Fibroblast of mammary gland (primary cell): ENCODE measurements at places on chromosomes 7 and 10.

GRCh38 chr10:125021686-125022344 is 79.9 kb downstream of the ZRANB1 start:
- no peak for DNase-seq

- peak; percentile 67 for DNase-seq
These were observed 97.1 kb downstream of the CREB5 start for GRCh38 chr7:28509251-28510025.

DNA sequence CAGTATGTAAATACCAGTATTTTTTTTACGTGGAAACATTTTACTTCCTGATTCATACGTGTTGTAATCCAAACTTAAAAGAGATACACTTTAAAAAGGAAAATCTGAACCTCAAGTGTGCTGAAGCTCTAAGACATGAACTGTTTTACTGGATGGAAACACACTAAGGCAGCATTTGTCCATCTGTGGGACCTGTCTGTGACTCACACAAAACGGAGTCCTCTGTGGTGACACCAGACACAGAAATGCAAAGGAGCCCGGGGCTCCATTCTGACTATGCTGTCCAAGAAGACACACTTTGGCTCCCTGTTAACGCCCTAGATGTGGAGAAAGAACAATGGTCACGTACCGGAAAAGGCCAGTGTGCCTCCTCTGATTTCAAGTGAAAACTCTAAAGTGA is 23.9 kb downstream of the RNF133 start:
- DNase-seq, result peak; percentile 39

DNA sequence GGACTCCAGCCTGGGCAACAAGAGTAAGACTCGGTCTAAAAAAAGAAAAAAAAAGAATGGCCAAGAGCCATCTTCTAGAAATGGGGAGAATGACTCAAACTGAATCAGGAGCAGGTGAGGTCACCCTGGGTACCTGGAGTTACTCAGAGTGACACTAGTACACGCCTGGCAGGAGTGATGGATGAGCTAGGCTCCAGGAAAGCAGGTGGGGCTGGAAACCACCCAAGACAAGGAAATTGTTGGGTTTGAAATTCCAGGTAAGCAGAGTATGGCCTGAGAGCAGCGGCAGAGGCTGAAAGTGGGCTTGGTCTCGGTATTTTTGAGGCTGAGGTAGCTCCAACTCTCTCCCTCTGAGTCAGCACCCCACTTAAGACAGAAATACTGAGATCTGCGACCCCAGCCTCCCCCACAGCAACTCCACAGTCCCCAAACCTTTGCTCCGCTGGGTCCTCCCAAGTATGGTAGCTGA is 18.5 kb downstream of the DDIT4 start:
- DNase-seq, result peak; percentile 64

GRCh38 chr10:21534604-21535493 is 817 bp downstream of the MLLT10 start:
- peak; percentile 52 for DNase-seq

GRCh38 chr10:127485153-127485857 is 63.8 kb upstream of the NPS start:
- peak; percentile 51 for DNase-seq

GRCh38 chr10:32104181-32104580 is 48.0 kb upstream of the KIF5B start:
- DNase-seq, result no peak

- DNase-seq, result peak; percentile 67
These were observed 690.4 kb upstream of the NRP1 start for GRCh38 chr10:34024693-34025425.

- DNase-seq, result no peak
These were observed 81.3 kb upstream of the KLF6 start for GRCh38 chr10:3866332-3866731.

DNA sequence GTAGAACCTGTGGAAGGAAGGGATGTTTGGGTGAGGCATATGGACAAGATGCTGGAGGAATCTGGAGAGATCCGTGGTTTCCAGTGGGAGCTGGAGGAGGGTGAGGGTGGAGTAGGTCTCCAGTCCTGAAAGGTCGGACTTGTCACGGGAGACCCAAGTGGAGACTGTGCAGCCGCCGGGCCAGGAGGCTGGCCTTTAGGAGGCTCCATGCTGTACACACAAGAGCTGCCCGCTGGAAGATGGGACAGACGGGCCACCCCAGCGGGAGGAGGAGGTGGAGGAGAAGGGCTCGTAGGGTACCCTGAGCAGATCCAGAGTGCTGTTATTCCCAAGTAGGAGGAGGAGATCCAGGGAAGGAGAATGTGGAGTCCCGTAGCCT is 106.7 kb downstream of the NKX6-2 start:
- DNase-seq, result no peak

DNA sequence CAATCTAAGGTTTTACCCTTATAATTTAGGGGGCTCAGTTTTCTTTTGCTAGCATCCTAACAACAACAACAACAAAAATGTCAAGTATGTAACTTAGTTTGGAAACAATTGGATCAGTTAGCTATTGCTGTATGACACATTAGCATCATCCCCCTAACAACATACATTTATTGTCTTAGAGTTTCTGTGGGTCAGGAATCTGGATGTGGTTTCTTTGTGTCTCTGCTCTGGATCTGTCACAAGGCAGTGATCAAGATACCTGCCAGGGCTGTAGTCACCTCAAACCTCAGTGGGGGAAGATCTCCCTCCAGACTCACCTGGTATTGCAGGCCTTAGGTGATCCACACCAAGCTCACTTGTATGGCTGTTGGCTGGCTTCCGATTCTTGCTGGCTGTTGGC is 18.3 kb downstream of the CREB5 start:
- no peak for DNase-seq

GRCh38 chr10:62399211-62399610 is 25.0 kb downstream of the ZNF365 start:
- DNase-seq, result peak; percentile 6

GRCh38 chr10:90849956-90850749 is 7.7 kb downstream of the HTR7 start:
- peak; percentile 79 for DNase-seq

- peak; percentile 57 for DNase-seq
These were observed 203.2 kb downstream of the AHR start for GRCh38 chr7:17501441-17502212.

GRCh38 chr7:14673202-14673601 is 229.3 kb downstream of the DGKB start:
- DNase-seq, result no peak

DNA sequence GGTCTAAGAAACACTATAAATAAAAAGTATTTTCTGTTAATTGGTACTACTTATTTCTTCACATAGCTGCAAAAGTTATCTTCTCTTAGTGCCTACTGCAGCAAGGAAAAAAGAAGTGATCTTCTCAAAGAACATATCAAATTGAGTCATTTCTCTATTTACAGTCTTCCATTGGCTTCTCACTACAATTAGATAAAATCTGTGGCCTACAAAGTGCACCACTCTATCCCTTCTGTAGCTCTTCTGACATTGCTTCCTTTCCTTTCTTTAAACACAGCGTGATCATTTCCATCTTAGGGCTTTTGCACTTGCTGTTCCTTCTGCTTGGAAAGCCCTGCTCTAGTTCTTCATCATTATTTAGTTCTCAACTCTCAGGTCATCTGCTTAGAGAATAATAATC is 44.7 kb downstream of the MXI1 start:
- no peak for DNase-seq

- DNase-seq, result peak; percentile 33
These were observed 256.3 kb upstream of the MINDY3 start for GRCh38 chr10:16116404-16117304.

GRCh38 chr10:35635576-35635975 is 6.5 kb downstream of the FZD8 start:
- DNase-seq, result peak; percentile 73

DNA sequence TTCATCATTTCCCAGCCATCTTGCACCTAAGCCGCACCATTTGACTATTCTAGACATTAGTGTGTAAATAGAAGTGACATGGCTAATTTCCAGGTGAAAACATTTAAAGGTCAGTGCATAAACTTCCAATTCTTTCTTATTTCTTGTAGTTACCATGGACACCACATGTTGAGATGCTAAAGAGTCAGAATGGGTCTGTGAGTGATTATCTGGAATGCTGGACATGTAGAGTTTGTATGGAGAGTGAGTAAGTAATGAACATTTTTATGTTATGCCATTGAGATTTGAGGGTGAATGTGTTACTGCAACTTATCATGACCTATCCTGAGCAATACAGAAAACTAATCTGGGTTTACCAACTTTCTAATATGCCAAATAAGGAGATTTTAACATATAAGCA is 60.4 kb downstream of the MEOX2 start:
- DNase-seq, result no peak

DNA sequence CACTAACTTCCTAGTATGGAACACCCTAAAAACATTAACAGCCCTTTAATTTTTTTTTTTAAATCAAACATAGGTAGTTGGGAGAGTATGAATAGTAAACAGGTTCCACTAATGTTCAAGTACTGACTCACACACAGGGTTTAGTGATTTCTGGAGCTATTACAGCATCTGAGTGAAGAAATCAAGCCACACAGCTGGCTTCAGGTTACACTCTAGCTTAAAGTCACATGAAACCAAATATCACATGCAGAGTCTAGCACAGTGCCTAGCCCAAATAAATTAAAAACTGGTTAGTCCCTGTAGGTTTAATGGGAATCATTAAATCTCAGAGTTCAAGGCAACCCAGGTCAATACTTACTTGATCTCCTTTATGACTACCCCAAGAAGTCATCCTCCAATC is 11.6 kb downstream of the PANK1 start:
- peak; percentile 85 for DNase-seq

GRCh38 chr7:7766671-7767070 is 48.3 kb upstream of the RPA3 start:
- peak; percentile 28 for DNase-seq

- no peak for DNase-seq
These were observed 439.5 kb upstream of the NRP1 start for GRCh38 chr10:33773886-33774480.

- DNase-seq, result no peak
These were observed 97.3 kb upstream of the GTF2I start for GRCh38 chr7:74560086-74560719.

DNA sequence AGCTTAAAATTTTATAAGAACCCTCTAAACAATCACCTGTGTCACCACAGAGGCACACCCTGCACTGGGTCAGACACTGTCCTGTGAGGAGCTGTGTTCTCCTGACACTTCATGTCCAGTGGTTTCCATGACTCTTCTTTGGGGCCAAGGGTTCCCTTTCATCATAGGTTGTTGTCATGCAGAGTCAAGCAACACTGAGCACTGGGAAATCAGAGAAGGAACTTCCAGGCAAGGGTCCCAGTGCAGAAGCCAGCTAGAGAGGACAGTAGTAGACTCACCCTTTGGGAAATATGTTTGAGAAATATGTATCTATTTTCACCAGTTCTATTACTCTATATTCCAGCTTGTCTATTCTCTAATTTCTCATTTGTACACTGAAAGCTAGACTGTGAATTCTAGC is 56.4 kb upstream of the PRSS58 start:
- DNase-seq, result no peak

- DNase-seq, result no peak
These were observed 56.5 kb upstream of the KDM7A start for GRCh38 chr7:140232957-140233917.

DNA sequence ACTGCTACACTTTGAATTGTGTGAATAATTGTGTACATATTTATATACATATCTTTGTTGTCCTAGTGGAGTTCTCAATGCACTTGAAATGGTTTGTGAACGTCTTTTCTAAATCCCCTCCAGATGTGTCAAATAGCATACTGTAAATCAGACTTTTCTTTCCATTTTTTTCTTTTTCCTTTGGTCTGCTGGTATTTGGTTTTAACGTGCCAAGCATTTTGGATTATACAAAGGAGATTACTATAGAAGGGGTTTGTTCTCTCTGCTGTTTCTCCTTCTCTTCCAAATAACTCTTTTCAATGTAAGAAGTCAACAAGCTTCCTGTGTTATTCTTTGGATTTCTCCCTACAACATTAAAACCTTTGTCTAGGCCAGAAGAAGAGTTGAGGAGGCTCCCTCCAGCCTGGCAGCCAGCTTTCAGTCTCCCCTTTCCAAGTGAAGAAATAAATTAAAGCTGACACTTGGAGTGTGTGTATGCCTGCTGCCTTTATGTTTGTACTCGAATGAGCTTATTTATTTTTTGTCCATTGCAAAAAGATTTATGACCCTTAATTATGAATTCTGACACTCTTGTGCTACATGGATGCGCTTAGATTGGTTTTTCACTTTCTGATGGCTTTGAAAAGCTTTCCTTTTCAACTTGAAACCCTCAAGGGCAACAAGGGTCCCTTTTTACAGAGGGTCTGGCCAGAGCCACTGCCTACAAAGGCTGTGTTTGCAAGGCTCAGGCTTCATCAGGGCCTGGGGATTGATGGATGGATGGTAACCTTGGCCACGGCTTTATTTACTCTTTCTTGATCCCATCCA is 107.8 kb downstream of the RAB18 start:
- no peak for DNase-seq

- DNase-seq, result peak; percentile 65
These were observed at the start of gene EBF3 for GRCh38 chr10:129963641-129964501. Gene EBF3, minus strand, starts transcription at chr10:129964274. Its CDS starts 506 bp downstream, at chr10:129963768.

- peak; percentile 42 for DNase-seq
These were observed 289.0 kb downstream of the TWIST1 start for GRCh38 chr7:18828260-18828993.

- peak; percentile 53 for DNase-seq
These were observed 62.6 kb upstream of the GHITM start for GRCh38 chr10:84076540-84077195.

DNA sequence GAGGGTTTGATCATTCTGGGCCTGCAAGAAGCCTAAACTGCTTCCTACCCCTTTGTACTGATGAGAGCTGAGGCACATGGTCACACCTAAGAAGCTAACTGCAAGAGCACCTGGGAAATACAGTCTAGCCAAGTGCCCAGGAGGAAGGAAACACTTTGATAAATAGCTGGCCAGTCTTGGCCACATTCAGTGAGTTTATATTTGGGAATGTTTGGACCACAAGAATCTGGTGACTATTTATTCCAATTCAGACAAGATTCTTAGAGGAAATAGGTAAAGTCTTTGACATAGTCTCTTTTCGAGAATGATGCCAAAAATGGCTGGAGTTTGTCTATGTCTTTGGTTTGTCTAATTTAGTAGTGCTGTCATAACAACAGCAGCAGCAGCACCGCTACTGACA is 213.6 kb downstream of the KIF20B start:
- no peak for DNase-seq

- DNase-seq, result no peak
These were observed 18.9 kb upstream of the NRP1 start for GRCh38 chr10:33353334-33353733.

DNA sequence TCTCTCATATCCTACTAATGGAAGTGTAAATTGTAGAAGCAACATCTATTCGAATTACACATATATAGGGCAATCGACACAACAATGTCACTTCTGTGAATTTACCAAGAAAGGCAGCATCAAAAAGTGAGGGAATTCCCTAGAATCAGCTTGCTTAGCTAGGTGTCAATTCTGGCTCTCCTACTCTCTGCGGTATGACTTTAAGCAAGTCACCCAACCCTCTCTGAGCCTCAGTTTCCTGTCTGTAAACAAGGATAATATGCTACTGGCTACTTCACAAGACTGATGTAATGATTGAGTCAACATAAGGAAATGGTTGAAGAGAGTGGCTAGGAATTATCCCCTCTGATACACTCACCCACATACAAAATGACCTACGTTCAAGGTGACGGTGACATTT is 19.4 kb downstream of the CCDC6 start:
- no peak for DNase-seq
